Cerebellar cortex (tissue), 1 donor: ENCODE measurements at places on chromosomes 5 and 9.

DNA sequence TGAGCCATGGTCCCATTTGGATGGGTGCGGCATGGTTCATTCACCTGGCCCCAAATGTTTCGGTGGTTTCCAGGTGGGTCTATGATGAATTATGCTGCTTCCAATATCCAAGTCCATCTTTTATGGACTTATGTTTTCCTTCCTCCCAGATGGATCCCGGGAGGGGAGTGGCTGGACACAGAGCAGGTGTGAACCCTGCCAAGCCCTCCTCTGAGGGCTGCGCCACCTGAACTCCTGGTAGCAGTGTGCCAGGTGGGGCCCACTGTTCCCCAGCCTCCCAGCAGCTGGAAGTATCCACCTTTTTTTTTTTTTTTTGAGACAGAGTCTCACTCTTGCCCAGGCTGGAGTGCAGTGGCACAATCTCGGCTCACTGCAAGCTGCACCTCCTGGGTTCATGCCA is 42.9 kb downstream of the WNK2 start:
- no peak for DNase-seq

DNA sequence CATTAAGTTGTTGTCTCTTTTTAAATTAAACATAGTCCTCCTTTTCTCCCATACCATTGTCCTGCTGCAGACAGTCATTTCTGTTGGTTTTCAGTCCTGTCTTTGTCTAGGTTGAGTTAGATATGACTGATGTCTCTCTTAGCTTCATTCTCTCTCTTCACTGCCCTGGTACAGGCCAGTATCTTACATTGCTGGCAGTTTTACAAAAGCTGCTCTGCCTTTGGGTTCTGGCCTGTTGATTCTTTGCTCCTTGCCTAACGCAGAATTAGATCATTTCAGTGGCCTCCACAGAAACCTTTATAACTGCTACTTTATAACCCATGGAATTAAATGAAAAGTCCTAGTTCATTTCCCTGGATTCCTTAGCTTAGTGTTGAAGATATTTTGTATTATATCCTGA is 33.7 kb downstream of the GPR21 start:
- no peak for DNase-seq

- DNase-seq = no peak
Measured at GRCh38 chr5:171390883-171391677, 3.4 kb downstream of the NPM1 start.

GRCh38 chr5:78518365-78519197 is 130.0 kb downstream of the LHFPL2 start:
- no peak for DNase-seq
